CD4-positive, alpha-beta T cell treated with Interleukin-10 for 1 hour (primary cell): ENCODE measurements at places on chromosomes 3 and 15.

DNA sequence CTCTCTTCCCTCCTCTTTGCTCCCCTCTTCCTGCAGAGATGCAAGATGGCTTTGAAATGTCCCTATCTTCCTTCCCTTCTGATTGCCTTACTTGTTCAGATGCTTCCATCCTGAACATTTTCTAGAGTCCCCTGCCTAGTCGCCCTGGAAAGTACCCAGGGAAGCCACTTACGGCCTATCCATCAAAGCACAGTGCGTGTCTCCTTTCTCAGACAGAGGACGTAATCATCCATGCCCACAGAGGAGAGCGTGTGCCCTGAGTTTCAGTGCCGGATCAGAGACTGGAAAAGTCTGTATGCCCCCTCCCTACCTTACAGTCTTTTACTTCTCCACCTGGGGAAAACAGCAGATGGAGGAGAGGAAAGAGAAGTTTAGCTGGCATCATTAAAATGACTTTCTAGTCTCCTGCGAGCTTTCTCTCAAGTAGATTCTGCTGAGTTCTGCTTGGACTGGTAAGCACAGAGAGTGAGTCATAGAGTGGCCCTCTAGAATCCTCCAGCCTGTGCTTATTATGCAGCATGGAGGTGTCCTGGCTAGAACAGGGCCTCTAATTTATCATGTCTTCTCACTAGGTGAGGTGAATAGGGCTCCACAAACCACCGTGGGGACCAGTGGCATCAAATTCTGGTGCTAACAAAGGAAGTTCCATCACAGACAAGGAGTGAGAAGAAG, 114.6 kb downstream of the SLCO3A1 start:
- DNase-seq, result no peak

DNA sequence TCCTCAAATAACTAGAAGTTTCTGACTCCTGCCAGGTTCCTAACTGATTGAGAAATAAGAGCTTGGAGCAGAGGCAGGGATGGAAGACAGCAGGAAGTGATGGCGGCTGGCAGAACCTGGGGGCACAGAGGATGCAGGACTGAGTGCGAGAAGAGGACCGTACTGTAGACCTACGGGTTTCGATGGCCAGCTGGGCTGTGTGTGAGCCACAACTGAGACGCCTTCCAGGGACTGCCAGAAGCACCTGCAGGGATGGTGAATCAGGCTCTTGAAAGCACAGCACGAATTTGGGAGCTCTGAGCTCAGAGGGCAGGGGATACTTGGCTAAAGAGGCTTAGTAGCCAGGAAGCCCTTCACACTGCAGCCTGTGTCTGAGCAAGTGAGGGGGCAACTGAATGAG, 165.6 kb downstream of the ABHD5 start:
- DNase-seq, result no peak

GRCh38 chr3:49469936-49470713, at the start of gene DAG1:
DAG1 (plus strand) TSS chr3:49470267; CDS start chr3:49510535, 40,268 bp downstream.
- DNase-seq, result peak; percentile 95

GRCh38 chr15:59303633-59304032, 69.0 kb downstream of the MYO1E start:
- DNase-seq, result no peak

DNA sequence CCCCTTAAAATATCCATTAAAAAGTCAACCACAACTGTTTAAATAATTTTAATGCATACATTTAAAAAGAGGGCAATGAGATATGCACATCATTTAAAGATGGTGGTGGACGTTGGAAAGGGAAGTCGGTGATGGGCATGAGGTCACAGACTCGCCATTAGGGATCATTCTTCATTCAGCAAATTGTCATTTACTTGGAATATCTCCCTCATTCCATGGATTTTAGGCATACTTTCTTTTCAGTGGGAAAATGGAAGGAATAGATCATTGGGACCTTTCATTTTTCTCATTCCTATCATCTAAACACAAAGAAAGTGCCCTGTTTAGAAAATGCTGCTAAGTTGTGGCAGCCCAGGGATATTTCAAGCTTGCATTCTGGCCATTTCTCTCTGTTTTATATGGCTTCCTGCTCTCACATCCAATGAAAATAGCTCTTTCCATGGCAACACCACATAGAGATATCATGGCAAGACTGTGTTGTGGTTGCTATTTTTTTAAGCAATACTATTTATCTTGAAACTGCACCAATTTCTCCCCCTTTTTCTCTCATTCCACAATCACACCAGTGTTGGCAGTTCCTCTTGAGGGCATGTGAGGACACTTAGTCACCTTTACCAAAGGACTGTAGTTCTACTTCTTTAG, 40.7 kb upstream of the LMCD1 start:
- no peak for DNase-seq

DNA sequence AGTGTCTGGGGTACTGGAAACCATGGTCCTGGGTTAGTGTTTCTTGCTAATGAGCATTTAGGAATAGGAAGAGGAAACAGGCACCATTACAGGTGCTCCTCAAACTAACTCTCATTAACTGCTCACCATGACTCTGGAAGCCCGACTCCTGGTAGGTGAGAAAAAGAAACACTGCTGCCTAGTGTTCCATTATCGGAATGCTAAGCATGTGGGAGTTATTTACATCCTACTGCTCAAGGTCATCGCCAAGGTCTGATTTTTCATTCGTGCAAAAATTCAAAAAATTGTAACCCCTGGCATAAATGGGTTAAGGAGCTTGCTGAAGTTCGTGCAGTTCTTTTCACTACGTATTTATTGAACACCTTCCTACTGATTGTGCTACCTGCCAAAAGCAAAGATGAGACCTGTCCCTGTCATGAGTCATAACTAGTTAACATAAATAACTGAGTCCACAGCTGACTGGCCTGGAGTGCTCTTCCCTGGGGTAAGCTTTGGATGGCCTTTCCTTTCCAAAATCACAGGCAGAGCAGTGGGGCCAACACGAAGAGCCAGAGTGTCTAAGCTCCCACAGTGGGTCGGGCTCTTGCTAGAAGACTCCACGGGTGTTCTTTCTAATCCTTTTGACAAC, 22.7 kb upstream of the PAQR5 start:
- DNase-seq, result no peak

DNA sequence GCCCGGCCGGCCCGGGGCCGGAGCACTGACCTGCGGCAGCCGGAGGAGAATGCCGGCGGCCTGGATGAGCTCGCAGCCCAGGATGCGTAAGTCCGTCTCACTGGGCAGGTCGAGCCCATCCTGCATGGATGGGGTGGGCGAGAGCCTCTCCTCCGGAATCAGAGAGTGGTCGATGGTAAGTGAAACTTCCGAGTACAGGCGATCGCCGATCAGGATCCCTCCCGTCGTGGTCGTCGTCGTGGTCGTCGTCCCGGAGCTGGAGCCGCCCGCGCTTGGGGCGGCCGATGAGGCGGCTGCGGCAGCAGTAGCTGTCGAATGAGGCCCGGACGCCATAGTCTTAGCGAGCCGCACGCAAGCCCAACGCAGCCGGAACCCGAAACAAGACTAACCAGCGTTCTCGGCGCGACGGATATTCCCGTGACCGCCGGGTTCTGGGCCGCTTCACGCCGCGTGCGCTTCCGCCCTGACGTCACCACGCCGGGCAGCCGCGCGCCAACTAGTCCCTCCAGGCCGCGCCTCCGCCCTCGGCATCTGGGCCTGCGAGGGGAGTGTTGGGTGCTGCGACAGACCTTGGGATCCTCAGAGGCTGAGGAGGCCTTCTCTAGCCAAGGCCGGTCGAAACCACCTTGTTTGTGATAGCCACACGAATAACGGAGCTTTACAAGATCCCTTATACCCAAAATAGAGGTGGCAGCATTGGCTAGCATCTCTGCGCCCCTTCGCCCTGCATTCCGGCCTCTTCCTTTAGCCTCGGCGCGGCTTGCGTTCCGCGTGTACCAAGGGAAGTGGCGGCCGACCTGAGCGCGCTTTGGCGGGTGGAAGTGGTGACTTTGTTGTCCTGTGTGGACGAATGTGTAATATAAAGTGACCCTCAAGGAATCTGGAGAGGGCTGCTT, at the start of gene CCNL1:
CCNL1 (minus strand) TSS at position 386 of the 896 bp plus-strand sequence; CDS start at position 333, 53 bp downstream.
- DNase-seq, result peak; percentile 97

- no peak for DNase-seq
Observed at GRCh38 chr15:70132139-70132538, 34.4 kb upstream of the TLE3 start.

- no peak for DNase-seq
Observed at GRCh38 chr15:48940508-48940907, 23.2 kb downstream of the SHC4 start.

DNA sequence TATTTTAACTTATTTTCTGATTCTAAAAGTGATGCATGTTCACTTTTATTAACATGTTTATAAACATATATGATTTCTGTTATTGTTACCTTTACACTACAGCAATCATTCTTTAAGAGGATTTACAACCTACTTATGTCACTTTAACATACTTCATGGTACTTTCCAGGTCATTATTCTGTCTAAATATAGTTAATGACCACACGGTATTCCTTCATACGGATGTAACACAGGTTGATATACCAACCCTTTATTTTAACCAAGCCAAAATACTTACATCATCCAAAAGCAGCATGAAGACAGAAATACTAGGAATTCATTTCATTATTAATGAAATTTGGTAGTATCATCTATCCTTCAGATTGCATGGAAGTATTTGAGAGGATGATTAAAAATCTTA, 18.6 kb downstream of the PIK3R4 start:
- DNase-seq, result no peak

- peak; percentile 1 for DNase-seq
Observed at GRCh38 chr3:176873261-176873660, 324.0 kb downstream of the TBL1XR1 start.

- DNase-seq, result no peak
Observed at GRCh38 chr3:46143951-46144473, 64.1 kb downstream of the CCR1 start.

DNA sequence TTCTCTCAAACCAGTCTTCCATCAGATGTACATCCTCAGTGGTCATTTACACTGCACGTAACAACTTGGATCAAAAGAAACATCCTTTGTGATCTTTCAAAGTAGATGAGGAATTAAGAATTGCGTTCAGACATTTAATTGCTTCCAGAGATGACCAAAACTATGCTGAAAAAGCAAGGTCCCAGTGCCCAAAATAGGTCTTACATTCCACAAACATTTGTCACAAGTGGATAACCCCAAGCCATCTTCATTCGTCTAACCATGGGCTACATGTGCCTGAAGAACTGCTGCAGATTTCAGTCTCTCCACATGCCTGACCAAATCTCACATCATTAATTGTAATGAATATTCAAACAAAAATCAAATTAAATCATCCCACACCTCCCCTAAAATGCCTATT, 273.6 kb downstream of the SHOX2 start:
- DNase-seq, result no peak

GRCh38 chr15:85280203-85280602, 100.2 kb upstream of the AKAP13 start:
- no peak for DNase-seq

DNA sequence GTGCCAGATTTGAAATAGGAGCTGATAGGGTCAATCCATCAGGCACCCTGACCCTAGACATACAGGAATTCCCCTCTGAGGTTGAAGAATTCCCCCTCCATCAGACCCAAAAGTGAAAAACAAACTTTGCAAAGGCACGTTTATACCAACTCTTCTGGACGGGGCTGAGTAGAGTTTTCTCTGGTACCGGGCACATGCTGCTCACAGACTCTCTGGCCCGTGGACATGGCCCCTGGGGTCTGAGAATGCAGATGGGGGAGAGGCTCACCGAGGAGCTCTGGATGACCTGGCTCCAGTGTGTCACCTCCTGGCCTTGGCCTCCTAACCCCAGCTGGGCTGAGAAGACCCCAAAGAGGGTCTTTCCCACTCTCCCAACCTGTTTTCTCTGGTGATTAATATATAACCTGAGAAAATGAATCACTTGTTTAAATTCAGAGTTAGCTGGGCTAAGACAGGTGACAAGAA, 11.2 kb upstream of the LIPC start:
- no peak for DNase-seq

DNA sequence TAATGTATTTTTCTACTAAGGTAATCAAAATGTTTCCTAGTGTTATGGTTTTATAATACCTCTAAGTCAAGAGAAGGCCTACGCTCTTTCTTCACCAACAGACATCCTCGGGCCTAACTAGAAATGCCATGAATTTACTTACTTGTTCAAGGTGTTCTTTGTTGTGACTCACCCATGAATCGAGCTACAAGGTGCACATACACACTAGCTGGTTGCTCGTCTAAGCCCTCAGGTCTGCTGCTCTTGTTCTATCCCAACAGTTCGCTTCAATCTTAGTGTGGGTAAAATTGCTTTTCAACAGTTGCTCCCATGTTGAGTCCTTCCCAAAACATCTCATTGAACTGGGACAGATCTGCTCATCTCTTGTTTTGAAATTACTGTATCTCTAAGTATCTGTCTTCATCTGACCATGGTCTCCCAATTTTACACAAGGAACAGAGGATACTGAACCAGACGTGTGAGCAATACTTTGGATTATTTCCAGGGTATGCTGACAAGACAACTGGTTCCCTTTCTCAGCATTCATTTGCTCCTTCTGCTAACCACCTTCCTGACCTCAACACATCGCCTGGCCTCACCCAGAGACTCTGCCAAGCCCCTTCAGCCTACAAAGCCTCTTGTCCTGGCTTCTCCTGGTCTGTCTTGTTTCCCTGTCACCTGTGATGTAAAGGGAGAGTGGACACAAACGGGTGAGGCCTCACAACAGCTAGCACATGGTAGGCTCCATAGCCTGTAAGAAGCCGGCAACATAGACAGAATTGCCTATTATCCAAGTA, 84.2 kb downstream of the NEDD4 start:
- DNase-seq, result no peak

DNA sequence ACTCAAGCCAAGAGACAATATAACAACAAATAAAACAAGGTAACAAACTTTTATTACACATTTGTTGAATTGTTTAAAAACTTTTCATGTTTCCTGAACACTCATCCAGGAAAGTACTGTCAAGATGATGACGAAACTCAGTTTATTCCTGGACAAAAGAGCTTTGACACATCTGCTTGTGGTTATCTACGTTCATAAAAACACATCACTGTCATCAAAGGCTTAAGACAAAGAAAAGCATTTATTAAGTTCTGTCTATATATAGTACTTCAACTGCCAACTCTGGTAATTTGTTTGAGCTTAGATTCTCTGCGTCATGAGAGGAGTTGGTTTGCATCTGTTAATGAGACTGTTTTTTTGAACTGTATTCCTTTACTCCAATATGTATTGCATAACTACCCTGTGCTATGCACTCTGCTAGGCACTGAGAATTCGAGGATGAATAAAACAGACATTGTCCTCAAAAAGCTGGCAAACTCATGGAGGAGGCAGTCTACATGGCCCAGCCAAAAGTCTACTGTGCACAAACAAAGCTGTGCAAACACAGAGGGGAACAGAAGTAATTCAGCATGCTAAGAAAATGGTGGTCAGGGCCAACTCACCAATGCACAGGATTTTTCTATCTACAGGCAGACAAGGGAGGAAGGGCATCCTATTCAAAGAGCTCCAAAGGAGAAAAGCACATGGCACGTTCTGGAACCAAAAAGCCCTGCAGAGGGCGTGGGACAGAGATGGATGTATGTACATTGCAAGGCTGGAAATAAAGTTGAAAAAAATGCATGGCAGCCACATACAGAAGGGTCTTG, 21.5 kb downstream of the PLD1 start:
- no peak for DNase-seq

DNA sequence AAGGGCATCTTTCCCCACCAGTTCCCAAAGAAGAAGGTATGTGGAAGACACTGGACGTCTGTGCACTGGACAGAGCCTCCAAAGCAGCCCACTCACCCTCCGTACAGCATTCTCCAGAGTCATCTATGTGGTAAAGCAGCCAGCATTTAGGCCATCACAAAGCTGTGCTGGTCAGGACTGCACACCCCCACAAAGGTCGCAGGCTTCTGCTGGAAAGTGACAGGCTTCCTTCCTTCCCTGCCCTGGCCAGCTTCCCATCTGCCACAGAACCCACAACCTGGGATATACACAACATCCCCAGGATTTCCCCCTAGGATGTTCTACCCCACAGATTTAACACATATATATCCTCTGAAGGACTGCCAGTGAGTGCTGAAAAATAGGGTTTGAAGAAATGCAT, 64.6 kb upstream of the GALNT15 start:
- DNase-seq, result no peak
